Left lung (tissue), 14 donors: ENCODE measurements at places on chromosomes 3 and 15. TPM values are rescaled to one million over a fixed set of nuclear protein-coding genes. Genes with fewer than 3 reads are reported as not detected.

GRCh38 chr3:188507244-188507720 lies 353.3 kb downstream of the LPP start:
- DNase-seq: no peak

GRCh38 chr3:70067860-70068521 lies 68.5 kb downstream of the SAMMSON start:
- no peak for DNase-seq

DNA sequence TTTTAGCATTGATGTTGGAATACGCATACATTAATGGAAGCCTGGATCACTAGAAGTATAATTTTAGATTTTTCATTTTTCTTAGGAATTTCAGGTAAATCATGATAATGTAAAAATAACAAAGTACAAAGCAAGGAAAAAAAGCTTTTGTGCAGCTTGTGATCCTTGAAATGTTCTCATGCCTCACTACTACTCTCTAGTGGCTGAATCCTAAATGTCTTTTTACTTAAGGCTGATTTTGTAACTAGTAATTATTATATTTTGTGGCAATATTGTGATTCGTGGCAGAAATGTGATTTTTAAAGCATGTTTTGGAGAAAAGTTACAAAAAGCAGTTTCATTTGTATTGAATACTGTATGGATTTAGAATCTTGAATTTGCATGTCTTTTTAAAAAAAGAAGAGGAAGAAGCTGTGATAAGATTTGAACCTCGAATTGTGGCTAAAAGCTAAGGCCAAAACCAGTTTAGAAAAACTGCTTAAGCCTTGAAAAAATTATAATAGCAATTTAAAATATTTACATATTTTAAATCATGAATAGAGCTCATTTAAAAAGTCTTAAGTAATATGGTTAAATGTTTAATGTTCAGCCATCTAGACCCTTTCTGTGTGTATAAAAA lies 39.0 kb downstream of the U2SURP start:
- DNase-seq: peak; percentile 14

- DNase-seq: no peak
These were observed 37.7 kb downstream of the ABHD5 start for GRCh38 chr3:43728476-43728875.

- DNase-seq: no peak
These were observed 1396.5 kb downstream of the OTOL1 start for GRCh38 chr3:162892921-162893793.

DNA sequence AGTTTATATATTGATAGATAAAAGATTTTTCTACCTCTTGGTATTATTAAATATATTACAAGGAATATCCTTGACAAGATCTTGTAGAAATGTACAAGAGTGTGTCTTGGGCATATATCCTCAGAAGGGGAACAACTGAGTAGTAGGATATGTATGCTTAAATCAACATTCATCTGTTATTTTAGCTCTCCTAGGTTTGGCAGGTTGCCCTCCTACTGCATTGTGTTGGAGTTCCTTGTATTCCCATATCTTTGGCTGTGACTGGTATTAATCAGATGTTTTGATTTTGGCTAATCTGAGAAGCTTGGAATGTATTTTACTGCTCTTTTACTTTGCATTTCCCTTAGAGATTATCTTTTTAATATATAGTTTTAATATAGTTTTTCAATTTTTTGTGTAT lies 4.6 kb downstream of the MYRIP start:
- no peak for DNase-seq

DNA sequence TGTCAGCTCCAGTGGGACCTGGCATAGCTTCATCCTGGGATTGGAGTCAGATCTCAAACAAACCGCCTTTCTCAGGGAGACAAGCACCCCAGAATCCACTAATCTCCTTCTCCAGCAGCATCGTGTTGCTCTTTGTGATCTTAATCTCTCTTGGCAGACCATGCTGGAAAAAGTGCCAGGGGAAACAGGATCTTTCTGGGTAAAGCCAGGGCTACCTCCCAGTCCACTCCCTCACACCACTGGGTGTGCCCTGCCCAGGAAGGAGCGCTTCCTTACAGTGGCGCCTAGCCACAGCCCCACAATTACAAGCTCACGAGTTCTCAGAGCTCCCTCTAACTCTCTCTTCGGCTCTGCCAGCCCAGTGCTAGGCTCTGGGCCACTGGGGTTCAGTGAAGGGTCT lies 32.2 kb downstream of the RPLP1 start:
- no peak for DNase-seq

VWA5B2 gene
- not detected for total RNA-seq

DNA sequence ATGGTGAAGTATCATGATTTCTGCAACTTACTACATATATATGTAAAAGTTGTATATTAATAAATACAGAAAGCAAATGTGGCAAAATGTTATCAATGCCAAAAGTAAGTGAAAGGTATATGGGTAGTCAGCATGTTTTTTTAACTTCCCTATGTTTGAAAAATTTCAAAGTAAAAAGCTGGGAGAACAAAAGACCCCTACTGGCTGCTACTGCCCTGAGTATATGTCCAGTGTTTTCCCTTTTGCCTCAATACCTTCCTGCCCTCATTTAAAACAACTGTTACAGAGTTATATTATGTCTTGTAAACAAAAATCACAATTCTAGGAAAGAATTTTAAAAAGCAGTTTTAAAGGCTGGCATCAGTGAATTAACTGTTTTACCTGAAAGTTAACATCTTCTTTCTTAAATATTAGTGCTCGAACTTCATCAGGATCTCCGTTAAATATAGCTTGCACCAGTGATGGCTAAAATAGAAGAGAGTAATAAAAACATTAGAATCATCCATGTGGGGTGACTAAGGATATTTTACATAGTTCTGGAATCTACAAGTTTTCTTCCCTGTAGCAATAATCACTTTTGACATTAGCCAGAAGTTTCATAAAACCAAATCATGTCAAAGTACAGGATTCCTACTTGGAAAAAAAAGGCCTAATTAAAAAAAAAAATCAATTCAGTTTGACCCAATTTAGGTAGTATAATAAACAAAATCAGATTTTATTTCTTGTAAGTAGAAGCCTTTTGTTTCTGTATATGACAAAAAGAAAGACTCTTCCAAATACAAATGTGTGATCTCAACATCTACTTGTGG lies 2.7 kb downstream of the ANKRD28 start:
- no peak for DNase-seq

KLF15 gene
- total RNA-seq: 14.8 TPM

DNA sequence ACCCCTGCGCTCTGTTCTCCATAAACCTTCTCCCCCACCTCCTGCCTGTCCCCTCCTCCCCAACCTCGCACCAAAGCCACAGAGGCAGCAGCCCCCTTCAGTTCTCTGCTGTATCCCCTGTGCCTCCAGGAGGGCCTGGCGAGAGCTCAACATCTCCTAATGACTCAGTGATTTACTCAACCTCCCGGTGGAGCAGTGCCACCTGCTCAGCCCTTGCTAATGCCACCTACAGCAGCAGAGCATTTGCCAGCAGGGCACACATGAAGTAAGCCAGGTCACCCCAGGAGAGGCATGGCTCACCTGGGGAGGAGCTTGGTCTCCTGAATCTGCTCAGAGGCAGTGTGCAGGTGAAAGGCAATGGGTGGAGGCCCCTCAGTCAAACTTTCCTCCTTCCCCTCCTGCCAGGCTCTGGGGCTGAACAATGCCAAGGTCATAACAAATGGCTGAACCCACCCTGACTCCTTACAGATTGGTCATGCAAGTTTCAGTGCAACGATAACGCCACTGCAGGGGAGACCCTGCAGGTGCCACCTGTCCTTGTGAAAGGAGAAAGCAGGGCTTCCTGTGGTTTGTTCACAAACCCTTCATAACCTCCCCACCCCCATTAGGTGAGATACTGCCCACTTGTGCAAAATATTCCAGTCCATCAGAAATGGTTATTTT lies 19.8 kb downstream of the TRPM1 start:
- DNase-seq: no peak

DNA sequence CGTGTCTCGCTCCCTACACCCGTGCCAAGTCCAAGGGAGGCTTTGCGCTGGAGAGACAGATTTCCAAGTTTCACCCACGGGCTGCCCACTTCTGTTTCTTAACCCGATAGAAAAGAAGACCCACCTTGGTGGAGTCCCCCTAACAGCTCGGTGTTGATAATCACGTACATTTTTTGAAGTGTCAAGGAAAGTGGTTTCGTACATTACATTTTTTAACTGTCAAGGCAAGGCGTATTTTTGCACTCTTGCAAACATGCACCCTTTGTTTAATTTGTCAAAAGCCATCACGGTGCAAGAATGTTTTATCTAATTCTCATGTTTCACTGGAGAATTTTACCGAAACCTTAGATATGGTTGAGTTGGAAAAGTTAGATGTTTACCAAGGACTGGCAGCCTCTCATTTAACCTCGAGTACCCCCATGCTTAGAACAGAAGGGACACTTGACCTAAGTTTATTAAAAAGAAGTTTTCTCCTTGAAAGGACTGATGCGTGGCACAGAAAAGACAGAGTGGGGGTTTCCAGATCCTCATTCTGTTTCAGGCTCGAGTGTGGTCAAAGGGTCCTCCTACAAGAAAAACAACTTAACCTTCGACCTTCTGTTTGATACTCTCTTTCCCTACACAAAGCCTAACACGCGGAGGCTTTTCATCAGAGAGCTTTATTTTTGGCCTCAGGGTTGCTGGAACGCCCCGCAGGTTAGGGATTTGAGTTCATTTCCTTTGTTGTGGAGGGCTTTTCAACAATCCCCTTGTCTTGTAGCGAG lies 882 bp downstream of the GXYLT2 start:
- peak; percentile 53 for DNase-seq

CHRNA7 gene
- 2.3 TPM for total RNA-seq

PRR23C gene
- total RNA-seq: not detected

ELL3 gene
- total RNA-seq: 14.5 TPM

CELSR3 gene
- total RNA-seq: 0.93 TPM

DNA sequence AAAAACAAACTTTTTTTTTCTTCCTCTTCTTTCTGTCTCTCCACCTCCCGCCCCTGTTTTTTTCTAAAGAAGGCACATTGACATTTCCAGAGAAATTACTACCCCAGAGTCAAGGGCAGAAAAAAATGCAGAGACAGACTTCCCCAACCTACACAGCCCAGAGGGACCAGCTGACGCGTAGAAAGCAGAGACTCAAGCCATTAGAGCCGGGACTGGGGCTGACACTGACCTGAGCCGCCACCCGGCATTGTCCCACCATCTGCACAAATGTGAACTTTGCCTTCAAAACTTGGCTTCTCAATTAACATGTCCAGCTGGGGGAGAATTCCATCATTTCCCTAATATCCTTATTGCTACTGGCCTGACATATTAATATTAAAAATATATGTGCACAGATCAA lies 385.6 kb downstream of the NR2F2 start:
- DNase-seq: no peak

- DNase-seq: no peak
These were observed 176.7 kb downstream of the DIPK2A start for GRCh38 chr3:144148356-144148755.

- no peak for DNase-seq
These were observed 257.9 kb downstream of the OTOL1 start for GRCh38 chr3:161754420-161755053.

DCUN1D1 gene
- total RNA-seq: 39.4 TPM

DNA sequence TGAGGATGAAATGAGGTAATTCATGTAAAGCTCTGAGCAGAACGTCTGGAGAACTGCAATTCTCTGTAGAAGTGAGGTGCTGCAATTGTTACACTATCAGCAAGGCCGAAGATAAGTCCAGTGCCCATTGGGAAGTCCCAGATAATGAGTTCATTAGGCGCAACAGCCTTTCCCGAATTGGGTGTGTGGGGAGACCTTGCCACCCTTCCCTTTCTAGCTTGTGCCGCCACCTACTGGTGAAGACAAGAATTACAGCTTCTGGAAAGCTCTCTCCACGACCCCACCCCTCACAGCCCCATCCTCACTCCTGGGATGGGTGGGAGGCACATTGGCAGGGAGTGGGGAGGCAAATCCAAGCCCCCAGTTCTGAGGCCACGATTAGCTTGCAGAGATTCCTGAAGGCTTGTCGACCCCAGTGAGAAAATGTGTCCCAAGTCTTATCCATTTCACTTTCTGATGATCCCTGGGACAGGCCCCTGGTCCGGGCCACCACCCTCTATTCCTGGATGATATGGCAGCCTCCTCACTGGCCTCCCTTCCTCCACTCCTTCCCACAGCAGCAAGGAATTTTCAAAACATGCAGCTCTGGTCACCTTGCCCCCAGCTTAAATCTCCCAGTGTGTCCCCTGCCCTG lies 36.4 kb downstream of the FAM3D start:
- no peak for DNase-seq

DNA sequence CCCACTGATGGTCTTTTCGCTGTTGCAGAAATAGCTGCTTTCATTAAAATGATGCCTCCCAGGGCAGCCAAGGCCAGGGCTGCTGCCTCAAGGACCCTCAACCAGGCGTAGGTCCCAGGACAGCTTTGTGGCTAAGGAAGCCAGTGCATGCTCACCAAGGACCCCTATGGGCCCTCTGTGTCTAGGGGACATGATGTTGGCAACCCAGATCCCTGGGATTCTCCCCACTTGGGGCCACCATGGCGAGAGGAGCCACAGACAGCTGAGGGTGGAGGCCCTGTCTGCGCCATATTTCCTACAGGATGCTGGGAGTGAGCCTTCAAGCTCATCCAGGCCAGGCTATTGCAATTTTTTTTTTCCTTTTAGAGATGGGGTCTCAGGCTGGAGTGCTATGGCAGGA lies 137.2 kb downstream of the CHSY1 start:
- DNase-seq: no peak

DNA sequence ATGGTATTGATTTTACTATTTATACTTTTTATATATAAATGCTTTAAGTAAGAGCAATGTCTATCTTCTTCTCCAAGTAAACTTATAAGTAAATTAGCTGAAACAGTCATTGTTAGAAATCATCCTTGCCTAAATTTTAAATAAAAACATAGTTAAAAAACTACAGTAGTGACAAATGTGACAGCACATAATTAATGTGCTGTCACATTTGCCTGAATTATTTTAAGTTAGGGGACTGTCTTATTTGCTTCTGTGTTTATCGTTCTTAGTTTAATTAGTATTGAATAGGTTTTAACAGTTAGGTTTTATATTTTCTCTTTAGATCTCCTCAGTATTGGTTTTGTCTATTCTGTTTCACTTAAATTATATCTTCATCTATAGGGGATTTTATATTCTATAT lies 36.1 kb downstream of the SLMAP start:
- DNase-seq: no peak

PGBD4 gene
- total RNA-seq: 1.1 TPM

GOLGA6L22 gene
- not detected for total RNA-seq

TM4SF1 gene
- total RNA-seq: 249 TPM

DNA sequence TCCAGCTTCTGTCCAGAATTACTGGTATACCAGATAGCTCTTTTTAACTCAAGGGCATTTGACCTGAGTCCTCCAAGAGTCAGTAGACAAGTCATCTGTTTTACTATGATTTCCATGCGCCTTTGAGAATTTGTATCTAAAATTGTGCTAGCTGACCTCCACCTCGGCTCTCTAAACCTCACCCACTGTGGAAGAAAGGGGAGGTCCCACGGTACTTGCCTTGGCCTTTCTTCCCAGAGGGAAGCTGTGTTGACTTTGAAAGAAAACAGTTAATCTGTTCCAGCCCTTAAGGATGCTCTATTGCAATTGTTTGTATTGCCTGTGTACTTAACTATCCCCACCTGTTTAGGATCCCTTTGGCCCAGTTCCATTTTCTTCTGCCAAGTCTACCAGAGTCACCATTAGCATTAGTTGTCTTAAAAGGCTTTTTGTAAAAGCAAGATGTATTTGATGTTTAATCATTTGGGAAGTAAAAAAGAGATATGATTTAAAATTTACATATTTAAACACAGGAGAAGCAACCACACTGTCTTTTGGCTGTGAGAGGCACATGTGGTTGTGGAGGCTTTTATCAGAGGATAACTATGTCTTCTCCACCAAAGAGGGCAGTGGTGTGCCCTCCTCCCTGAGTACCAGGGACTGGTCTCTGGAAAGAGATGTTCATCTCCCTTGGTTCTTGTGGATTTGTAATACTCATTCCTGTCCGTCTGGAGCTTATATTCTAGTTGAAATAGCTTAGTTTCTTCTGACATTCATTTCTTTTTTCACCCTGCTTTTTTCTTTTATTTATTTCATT lies 88.8 kb downstream of the CRTC3 start:
- DNase-seq: no peak

VIPR1 gene
- 60.7 TPM for total RNA-seq
